Stimulated activated CD4-positive, alpha-beta T cell treated with anti-CD3 and anti-CD28 coated beads, Interleukin-1b, Interleukin-23, amount 100 ng/mL, for 4 hours (primary cell): ENCODE measurements at places on chromosomes 7 and 10.

DNA sequence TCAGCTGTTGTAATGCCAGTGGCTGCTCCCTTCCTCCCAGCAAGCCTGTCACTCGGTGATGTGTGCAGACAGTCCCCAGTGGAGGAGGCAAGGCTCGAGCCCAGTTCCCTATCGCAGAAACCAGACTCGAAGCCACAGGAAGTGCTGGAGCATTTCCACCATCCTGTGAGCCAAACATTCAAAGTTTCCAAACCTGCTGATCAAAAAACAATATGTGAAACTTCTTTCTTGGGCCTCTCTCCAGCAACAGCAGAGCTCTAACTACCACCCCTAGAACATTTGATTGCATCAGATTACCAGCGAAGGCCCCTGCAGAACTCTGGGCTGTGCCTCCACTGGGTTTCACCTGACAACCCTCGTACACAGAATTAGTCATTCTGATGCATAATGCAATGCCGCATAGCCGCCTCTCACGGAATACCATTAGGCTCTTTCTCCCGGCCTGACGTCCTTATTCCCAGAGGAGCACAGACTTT is 94.0 kb downstream of the ELMO1 start:
- peak; percentile 37 for DNase-seq

DNA sequence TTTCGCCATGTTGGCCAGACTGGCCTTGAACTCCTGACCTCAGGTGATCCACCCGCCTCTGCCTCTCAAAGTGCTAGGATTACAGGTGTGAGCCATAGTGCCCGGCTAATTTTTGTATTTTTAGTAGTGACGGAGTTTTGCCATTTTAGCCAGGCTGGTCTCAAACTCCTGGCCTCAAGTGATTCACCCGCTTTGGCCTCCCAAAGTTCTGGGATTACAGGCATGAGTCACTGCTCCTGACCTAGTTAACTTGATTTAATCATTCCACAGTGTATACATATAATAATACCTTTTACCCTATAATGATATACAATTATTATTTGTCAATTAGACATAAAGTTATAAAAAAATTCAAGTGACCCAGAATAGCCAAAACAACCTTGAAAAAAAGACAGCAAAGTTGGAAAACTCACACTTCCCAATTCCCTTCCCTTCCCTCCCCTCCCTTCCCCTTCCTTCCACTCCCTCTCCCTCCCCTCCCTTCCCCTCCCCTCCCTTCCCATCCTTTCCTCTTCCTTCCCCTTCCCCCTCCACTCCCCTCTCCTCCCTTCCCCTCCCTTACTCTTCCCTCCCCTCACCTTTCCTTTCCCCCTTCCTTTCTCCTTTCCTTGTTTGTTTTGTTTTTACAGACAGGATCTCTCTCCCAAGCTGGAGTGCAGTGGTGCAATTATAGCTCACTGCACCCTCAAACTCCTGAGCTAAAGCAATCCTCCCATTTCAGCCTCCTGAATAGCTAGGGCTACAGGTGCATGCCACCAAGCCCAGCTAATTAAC is 14.8 kb upstream of the ZMIZ2 start:
- no peak for DNase-seq

GRCh38 chr7:90739716-90740115 is 143.6 kb downstream of the CDK14 start:
- DNase-seq: no peak

DNA sequence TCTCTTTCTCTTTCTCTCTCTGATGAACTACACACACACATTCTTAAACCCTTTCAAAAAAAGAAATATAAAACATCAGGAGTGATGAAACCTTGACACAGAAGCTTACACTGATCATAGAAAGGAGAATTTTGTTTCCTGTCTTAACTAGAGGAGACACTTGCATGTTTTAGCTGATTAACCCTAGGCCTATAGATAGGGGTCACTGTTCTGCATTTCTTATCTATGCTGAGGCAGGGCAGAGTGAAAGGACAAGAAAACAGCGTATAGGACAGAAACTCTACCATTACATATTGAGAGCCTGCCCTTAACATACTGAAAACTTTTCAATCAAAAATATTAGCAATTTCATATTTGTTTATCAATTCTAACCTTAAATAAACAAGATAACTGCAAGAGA is 680.6 kb upstream of the MBL2 start:
- no peak for DNase-seq

GRCh38 chr7:107157091-107157490 is 11.7 kb upstream of the HBP1 start:
- no peak for DNase-seq

GRCh38 chr10:126080291-126080825 is 184.0 kb downstream of the FANK1 start:
- no peak for DNase-seq

GRCh38 chr7:43847496-43847895 is 21.8 kb downstream of the MRPS24 start:
- no peak for DNase-seq

- DNase-seq: no peak
Observed at GRCh38 chr10:106815427-106816043, 349.0 kb downstream of the SORCS1 start.

DNA sequence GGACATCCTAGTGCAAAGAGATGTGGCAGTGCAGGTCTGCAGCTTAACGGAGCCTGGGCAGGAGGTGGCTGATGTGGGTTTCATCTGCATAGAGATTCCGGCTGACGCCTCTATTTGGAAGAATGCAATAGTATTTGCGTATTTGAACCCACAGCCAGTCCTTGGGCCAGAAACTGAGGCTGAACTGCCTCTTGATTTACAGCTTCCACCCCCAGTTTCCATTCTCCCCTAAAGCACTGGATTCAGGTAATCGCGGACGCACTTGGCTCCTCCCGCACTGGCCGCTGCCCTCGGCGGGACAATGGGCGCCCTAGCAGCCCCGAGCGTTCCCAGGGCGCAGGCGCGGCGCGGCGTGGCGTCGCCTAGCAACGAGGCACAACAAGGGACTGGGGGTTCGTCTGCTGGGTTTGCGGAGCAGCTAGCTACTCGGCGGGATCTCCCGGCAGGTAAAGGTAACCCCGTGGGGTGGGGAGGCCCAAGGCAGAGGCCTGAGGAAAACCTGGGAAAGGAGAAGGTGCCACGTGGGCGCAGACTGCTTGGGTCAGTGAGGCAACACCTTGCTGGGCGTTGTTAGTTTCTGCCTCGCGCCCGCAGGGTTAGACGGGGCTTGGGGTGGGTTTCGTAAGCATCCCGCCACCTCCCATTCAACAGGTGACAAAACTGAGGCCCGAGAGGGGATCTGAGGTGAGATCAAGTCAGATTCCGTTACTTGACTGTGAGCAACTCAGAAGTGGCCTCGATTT is at the start of gene ARMC3:
TSS of gene ARMC3 (plus strand) at position 393 of the 743 bp plus-strand sequence. CDS start 3,944 bp downstream, outside the sequence.
- peak; percentile 18 for DNase-seq

DNA sequence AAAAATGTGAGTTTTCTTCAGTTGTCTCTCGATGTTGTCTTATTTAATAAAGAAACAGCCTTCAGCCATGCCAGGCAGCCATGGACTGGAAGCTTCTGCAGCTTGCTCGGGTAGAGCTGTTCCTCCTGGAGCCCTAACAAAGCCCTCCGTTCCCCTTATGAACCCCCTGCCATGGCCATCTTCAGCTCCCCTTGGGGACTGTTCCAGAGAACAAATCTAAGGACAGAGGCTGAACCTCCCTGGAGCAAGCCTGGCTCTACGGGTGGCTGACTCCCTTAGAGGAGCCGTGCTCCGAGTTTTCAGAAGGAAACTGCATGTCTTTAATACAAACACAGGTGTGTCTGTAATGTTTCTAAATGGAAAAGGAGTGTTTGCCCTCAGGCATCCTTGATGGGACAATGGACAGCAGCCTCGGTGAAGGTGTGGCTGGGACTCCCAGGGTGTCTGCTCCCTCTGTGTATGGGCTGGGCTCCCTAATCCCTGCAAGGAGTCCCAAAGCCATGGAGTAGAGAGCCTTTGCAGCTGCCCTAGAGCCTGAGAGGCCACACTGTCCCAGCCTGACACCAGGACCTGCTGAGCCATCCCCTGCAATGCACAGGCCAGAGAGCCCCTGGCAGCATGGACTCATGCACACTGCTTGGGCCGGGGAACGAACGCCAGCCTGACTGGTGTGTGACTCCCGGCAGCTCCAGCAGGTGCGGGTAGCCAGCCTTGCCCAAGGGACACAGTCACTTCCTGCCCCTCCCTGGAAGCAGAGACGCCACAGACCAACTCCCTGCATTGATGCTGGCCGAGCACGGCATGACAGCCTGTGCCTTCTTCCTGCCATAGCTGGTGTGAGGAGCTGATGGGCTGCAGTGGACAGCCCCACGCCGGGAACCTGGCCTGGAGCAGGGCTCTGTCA is 381.8 kb downstream of the TCERG1L start:
- no peak for DNase-seq
